ENCODE measurements at places on chromosomes 11 and 22. TPM values are rescaled to one million over a fixed set of nuclear protein-coding genes. Genes with fewer than 3 reads are reported as not detected.

GRCh38 chr11:79374727-79375126, 66.1 kb downstream of the TENM4 start:
- no peak for DNase-seq

CSF2RB gene
- total RNA-seq, result not detected

MRGPRX3 gene
- total RNA-seq, result not detected

GRCh38 chr11:122232985-122233384, 117.0 kb upstream of the BLID start:
- no peak for DNase-seq

- DNase-seq, result no peak
These were observed 327.4 kb downstream of the BUD13 start for GRCh38 chr11:116445108-116446047.

GRCh38 chr11:130817330-130817944, 98.8 kb downstream of the SNX19 start:
- no peak for DNase-seq
